Activated effector memory CD4-positive, alpha-beta T cell treated with Interleukin-2 at 50 U/mL for 16 hours (primary cell): ENCODE measurements at places on chromosomes 4 and X.

DNA sequence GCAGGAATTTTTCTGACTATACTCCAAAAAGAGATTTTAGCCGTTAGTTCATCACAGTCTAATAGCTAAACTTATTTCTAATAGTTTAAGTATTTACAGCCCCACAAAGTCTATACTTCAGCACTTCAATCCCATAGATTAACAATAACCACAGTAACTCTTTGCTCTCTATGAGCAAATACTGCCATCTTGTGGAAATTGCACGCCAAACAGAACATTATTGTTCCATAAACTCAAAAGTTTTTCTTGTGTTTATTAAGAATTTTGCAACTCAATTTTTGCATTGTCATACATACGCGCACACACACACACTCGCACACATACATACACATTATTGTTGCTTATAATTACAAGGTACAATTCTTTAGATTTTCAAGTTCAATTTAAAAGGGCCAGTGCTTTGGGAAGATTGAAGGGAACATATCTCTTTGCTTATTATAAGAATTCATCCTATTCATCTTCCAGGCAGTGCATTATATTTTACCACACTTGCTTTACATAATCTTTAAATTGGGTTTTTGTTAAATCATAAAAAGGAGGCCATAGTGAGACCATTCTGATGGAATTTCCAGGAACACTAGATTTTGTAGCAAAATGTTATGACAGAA, 63.8 kb upstream of the ATOH1 start:
- DNase-seq: no peak

GRCh38 chr4:159444678-159445077, 341.8 kb downstream of the RAPGEF2 start:
- no peak for DNase-seq

DNA sequence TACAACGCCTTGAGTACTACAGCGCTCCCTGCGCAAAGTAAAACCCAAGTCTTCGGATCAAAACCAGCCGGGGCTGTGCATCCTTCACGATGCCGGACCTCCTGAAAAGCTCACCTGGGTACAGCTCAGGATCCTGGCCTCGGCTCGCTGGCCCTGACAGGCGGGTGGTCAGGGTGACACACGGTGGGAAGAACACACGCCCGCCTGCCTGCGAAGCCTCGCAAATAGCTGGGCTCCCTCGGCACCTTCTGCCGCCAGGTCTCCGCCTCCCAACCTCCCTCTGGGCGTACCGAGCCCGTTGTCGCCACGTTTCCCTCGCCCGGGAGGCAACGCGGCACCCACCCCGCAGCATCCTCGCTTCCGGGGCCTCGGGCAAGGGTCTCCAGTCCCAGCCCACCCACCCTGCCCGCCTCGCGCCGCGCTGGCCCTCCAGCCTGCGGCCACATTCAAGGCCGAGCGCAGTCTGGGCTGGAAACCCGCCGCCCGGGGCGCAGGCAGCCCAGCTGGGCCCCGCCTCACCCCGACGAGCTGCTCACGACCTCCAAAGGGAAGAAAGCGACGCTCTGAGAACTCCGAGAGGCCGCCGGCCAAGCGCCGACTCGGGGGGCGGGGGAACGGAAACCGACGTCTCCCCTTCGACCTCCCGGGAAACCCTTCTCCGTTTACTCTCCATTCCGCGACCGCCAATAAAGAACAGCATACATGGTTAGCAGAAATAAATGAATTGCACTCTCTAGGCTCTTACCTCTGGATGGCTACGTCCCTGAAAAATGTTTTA, 511 bp downstream of the PPM1K start:
- peak; percentile 58 for DNase-seq

DNA sequence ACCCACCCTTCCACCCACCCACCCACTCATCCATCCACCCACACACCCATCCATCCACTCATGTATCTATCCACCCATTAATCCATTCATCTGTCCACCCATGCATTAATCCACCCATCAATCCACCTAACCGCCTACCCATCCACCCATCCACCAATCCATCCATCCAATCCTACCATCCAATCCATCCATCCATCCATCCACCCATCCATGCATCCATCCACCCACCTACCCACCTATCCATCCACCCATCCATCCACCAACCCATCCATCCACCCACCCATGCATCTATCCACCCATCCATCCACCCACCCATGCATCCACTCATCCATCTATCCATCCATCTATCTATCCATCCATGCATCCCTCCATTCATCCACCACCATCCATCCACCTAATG, 34.8 kb upstream of the AFAP1 start:
- no peak for DNase-seq

DNA sequence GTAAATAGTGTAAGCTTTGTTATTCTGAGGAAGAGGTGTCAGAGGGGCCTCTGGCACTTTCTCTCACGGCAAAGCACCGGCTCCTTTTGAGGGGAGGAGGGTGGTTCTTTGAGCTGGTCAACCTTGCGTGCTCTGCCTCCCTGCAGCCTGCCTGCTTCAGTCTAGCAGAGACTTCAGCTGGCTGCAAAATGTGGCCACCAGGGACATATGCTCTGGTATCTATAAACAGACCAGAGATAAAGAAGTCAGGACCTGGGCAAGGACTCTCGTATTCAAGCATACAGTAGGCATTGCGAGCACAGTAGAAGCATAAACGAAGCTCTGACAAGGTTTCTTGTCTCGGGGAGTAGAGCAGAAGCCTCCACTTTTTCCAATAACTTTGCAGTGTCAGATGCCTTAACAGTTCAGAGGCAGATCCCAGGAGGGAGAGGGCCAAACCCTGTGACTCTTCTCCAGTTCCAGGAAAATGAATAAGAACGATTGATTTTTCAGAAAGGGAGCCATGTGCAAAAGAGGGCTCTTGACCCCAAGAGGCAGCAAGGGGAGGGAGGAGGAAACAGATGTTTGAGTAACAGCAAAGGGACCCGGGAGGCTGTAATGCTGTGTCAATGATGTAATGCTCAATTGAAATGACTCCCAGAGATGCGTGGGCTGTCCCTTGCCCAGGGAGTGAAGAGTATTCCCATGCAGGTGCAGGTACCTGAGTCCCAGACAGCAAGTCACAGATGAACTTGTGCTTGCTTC, 57.9 kb upstream of the TEX13D start:
- no peak for DNase-seq

GRCh38 chrX:133921764-133922389, 63.5 kb downstream of the GPC3 start:
- DNase-seq: no peak

- DNase-seq: no peak
Observed at GRCh38 chrX:25105221-25105620, 89.5 kb upstream of the ARX start.

- no peak for DNase-seq
Observed at GRCh38 chr4:146347822-146348221, 133.5 kb downstream of the REELD1 start.

DNA sequence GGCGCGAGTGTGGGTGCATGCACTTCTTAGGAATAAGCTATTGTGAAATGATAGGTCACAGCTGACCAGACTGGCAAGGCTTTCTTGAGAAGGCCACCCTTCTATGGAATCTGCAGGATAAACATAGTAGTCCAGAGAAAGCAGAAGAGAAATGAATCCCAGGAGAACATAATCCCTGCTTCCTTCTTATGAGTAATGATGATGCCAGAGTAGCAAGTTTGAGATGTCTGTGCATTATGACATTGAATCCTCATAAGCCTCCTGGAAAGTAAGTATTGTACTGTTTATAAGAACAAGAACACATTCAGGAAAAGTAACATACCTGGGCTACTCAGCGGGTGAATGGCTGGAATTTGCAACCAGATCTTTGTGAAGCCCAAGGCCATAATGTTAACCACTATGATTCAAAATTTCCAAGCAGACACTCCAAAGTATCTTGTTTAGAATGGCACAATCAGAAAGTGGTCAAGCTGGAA, 272.1 kb upstream of the HS3ST1 start:
- no peak for DNase-seq

GRCh38 chrX:2243913-2244460, 256.8 kb downstream of the DHRSX start:
- DNase-seq: no peak

- no peak for DNase-seq
Observed at GRCh38 chrX:120753413-120754251, 122.0 kb downstream of the CT47B1 start.

GRCh38 chr4:11271263-11271662, 157.4 kb downstream of the HS3ST1 start:
- no peak for DNase-seq

DNA sequence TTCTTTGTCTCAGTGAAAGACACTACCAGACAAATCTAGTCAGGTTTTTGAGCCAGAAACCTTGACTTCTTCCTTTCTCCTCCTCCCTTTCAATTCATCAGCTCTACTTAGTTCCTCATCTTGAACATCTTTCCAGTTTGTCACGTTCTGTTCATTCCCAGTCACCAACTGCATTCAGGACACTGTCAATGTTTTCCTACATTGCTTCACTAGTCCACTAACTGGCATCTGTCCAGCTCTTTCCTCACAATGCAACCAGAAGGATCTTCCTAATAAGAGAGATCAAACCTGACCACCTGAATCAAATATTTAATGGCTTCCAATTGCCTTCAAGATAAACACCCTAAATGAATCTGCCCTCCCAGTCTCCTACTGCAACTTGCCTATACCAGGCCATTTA, 52.5 kb downstream of the SYNPO2 start:
- DNase-seq: no peak

DNA sequence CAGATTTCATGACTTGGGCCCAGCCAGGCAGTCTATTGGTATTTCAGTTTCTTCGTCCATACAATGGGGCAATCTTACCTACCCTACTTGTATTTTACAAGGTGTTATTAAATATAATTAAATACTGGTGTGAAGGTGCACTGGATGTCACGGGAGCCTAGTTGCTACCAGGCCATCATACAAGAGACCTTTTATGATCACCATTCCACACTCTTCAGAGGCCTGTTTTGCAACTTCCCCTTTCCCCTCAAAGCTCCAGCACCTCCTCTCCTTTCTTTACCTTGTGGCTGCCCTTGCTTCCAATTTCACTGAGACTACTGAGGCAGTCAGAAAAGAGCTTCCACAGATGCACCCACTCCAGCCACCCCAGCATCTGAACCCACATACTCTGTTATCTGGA, 93.8 kb upstream of the HELT start:
- DNase-seq: no peak

GRCh38 chrX:120302434-120302833, 8.8 kb downstream of the TMEM255A start:
- peak; percentile 38 for DNase-seq

DNA sequence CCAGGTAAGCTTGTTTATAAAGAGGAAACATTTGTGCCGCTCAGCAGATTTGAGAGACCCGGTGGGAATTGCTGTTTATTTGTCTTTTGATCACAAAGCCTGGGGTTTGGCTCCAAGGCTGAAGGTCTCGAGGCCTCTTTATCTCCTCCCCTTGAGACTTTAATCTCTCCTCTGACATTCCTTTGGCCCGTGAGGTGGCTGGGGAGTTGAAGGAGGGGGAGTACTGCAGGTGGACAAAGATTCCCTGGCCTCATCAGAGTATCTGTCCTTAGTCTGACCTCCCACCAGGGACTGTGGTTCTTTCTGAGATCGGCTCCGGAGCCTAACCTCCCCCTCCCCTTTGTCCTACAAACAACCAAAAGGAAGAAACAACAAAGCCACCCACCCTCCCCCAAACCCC, 216.5 kb downstream of the MID1IP1 start:
- DNase-seq: no peak

- no peak for DNase-seq
Observed at GRCh38 chr4:13182133-13182532, 302.0 kb downstream of the RAB28 start.

DNA sequence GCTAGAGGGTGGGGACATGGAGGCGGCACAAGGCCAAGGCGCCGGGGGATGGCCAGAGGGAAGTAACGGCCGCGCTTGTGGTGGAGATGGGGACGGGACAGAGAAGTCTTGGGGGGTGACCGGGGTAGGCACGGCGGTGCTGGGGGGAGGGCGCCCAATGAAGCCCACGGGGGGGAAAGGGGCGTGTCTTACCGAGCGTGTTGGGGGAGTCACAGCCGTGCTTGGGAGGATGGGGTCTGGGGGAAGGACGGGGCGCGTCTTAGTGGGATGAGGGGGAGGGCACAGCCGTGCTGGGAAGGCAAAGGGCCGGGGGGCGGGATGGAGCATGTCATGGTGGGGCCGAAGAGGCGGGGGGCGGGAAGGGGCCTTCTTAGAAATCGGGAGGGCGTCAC, 952 bp downstream of the ARSD start:
- no peak for DNase-seq

GRCh38 chrX:73448379-73448778, 1.5 kb downstream of the CDX4 start:
- DNase-seq: no peak

- no peak for DNase-seq
Observed at GRCh38 chr4:92305148-92305877, 1.5 kb downstream of the GRID2 start.

- DNase-seq: no peak
Observed at GRCh38 chrX:567891-568290, 62.7 kb upstream of the SHOX start.

DNA sequence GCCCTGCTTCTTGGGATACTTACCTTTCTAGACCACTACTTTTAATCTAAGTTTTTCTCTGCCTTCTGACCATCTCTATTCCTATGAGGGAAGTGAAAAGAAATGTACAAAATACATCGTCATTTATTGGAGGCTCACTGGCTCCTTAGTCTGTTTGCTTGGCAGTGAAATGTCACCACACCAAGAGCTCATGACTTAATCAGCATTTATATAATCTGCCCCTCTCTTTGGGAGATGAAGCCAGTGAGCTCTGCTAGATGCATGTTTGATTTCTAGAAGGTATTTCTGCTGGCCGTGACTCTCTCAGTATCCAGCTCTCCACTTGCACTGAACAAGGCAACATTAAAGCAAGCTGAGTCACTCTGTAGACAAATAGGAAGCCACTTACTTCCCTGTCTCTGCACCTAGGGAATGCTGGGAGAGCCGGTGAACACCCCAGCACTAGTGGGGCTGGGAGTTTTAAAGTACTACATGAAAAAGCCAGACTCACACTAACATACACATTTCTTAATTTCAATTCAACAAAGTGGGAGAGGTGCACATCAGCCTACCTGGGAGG, 79.1 kb downstream of the MID1IP1 start:
- no peak for DNase-seq

- no peak for DNase-seq
Observed at GRCh38 chrX:10759141-10759799, 138.9 kb upstream of the MID1 start.

DNA sequence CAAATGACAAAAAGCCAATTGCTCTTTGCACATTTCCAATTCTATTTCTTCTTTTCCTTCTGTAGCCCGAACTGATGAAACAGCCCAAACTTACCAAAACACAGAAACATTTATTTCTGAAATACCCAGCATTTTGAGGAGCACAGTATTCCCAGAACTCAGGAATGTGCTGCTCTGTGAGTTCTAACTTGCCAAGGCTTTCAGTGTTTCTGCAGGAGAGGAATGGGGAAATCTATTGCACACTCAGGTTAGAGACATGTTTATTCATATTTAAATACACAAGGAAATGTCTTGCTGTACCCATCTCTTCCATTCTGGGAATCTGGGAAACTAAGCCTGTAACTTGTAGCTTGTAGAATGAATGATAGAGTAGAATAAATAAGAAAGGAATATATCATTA, 10.7 kb downstream of the TMPRSS11D start:
- no peak for DNase-seq
